ENCODE measurements at places on chromosomes 6 and 20. TPM values are rescaled to one million over a fixed set of nuclear protein-coding genes. Genes with fewer than 3 reads are reported as not detected.

CRIP3 gene
- 0.27 TPM for total RNA-seq

C6orf163 gene
- 0.20 TPM for total RNA-seq

MKKS gene
- 17.5 TPM for total RNA-seq

ALDH8A1 gene
- total RNA-seq: 0.17 TPM

OR12D3 gene
- total RNA-seq: not detected

ZNF334 gene
- not detected for total RNA-seq

XKR7 gene
- not detected for total RNA-seq

ULBP3 gene
- 3.9 TPM for total RNA-seq

ETV7 gene
- total RNA-seq: 0.08 TPM
